ENCODE measurements at places on chromosomes 3 and 15.

DNA sequence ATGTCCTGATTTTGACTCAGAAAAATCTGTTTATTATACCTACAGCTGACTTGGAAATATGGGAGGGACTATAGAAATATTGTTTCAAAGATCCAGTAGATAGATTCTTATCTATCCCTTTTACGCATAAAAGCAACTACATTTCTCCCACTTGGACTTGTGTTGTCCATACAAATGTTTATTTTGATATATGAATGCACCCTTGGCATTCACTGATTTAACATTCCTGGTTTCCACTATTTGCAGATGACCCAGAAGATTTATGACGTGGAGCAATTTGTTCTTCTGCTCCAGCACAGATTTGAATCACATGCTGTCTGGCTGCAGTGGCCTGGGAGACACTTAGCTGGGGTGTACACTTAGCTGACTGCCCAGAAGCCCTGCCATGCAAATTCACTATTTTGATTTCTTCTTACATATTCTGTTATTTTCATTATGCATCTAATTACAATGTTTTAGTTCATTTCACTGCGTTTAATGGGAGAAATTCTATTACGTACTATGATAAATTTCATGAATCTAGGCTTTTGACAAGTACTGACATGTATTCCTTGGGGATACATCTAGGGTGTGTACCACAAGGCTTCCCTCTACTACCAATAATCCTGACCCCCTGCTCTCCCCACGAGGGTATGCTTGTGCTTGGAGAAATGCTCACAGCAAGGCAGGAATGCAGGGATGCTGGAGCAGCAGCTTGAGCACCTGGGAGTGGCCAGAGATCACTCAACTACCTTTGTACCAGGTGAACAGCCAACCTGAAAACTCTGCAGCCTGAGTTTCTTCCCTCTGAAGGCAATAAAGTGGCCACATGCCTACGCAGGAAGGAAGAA is 223.6 kb upstream of the TBL1XR1 start:
- no peak for DNase-seq

DNA sequence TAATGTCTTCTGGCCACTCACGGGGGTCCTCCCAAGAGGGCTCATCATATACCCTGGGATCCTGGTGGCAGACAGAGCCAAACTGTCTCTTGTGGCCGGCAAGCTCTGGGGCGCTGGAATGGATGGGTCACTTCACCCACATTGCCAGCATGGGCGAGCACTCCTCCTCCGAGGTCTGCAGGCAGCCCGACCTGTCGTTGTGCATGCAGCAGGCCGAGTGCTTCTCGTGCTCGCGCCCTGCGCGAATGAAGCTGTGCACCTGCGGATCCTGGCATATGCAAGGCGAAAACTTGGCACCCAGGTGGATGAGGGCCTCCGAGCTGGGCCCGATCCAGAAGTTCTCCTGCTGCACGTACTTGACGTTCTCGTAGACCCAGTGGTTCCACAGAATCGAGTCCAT is 33.6 kb upstream of the GRIP2 start:
- no peak for DNase-seq

- no peak for DNase-seq
These were observed 36.2 kb downstream of the HOMER2 start for GRCh38 chr15:82916161-82916952.

- DNase-seq, result no peak
These were observed 851.9 kb upstream of the ALCAM start for GRCh38 chr3:104514776-104515175.

DNA sequence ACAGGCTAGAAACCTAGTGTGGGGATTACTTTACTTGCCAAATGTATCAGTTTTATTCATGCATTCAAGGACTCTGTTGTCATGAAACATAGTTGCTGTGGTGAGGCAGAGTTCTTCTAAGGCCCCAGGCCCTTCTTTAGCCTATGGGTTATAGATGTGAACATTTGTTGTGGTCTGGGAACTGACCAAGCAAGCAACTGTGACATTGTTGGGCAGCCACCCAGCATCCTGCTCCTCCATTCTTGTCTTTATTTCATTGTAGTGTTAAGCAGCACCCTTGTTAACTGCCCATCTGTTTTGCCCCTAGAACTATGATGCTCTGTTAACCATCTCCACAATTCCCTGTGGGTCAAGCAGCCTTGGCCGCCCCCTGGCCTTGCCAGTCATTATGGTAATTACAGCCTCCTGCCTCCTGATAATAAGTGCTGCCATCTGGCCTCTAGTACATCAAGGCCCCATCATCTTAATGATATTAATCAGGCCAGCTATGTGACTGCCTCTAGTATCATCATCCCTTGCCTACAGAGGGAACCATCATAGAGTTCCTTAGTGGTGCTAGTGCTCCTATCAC is 12.2 kb upstream of the IFT57 start:
- DNase-seq, result no peak

DNA sequence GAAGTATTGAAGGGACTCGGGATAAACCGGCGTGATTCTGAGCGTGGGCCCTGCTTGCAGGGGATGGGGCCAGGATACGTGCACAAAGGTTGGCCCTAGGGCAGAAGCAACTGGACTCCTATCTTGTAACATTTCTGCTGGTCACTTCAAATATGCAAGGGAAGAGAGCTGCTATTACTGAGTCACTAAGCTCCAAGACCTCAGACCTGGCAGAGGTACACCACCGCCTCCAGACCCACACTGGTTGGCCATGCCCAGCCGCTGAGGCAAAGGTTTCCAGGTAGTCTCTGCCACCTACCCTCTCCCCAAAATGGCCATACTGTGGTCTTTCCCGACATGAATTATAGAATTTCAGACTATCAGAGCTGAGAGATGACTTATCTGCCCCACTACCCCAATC is 13.4 kb upstream of the STRA6 start:
- DNase-seq, result no peak

- peak; percentile 40 for DNase-seq
These were observed 1.5 kb downstream of the TPRA1 start for GRCh38 chr3:127588806-127589577.

- DNase-seq, result no peak
These were observed 106.3 kb downstream of the SMAD6 start for GRCh38 chr15:66808181-66808824.

DNA sequence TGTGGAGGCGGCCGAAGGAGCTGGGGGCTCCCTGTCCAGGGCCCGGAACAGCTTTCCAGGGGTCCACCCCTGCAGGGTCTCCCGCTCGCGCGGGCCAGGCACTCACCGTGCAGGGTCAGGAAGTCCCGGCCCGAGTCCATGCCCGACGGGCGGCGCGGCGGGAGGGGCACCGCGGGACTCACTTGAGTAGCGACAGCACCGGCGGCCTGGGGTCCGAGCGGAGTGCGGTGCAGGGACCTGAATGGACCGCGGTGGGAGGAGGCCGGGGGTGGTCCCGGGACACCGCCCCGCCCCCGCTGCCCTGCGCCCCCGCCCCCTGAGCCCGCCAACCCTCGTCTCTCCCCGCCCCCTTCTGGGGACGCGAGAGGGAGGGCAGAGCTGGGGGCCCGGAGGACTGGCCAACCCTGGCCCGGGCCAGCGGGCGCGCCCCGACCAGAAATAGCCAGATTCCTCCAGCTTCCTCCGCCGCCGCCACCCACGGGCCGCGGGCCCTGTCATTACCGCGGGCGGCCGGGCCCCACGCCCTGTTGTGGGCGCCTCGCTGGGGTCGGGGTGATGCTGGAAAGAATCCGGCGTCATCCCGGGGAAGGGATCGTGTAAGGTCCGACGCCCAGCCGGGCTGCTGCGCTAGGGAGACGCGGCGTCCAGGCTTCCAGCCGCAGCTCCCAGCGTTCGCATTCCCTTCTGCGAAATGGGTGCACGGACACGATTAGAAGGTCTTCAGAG is at the start of gene PLCD1:
Gene PLCD1, minus strand, starts transcription at position 243 of the 726 bp plus-strand sequence. Its CDS starts 103 bp downstream, at position 140.
- peak; percentile 56 for DNase-seq

DNA sequence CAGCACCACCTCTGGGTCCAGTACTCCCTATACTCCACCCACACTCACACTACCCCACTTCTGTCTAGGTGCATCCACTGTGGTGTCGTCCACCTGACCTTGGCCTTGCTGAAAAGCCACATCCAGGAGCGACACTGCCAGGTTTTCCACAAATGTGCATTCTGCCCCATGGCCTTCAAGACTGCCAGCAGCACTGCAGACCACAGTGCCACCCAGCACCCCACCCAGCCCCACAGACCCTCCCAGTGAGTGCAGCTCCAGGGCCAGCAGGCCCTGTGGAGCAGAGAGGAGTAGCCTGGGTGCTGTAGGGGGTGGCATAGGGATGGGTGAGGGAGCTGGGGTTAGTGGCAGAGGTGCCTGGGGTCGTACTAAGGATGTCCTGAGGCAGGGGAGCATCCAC is 19.4 kb upstream of the ALPK3 start:
- DNase-seq, result no peak

DNA sequence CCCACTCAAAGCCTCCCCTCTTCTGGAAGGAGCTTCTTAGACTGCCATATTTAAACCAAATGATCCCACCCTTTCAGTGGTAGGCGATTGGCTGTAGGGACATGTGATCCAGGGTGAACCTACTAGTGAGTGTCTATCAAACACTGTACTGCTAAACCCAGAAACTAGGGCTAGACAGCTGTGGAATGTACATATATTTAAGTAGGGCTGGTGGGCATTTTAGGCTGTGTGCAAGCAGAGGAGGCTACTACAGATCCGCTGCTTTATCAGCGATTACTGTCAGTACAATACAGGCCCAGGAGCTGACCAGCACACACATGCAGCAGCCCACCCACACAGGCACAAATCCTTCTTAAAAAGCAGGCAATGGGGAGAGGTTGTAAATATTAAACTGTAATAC is 15.4 kb upstream of the LARP6 start:
- no peak for DNase-seq

DNA sequence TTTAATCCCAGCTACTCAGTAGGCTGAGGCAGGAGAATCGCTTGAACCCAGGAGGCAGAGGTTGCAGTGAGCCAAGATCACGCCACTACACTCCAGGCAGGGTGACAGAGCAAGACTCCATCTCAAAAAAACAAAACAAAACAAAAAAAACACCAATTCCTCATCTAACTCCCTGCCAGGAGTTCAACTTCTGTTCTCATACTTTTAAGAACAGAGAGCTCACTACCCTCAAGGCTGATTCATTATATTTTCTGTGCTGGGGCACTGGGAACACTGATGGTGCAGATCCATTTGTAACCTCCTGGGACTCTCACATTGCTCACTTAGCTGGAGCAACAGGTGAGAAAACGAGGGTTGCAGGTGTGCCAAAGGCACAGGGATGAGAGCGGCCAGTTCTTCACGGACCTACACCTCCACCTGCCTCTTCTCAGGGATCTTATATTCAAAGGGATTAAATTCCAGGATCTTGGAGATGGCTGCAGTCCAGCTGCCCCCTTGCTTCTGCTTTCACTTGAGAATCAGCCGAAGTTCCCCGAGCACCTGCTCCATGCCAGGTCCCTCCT is 12.3 kb upstream of the CSK start:
- DNase-seq, result no peak

GRCh38 chr15:87817553-87817952 is 439.0 kb downstream of the NTRK3 start:
- no peak for DNase-seq

GRCh38 chr15:88465633-88466224 is 1.5 kb downstream of the MRPL46 start:
- DNase-seq, result no peak

GRCh38 chr3:46913644-46914043 is 36.1 kb downstream of the PTH1R start:
- DNase-seq, result no peak

- no peak for DNase-seq
These were observed 175.9 kb downstream of the CNTN4 start for GRCh38 chr3:2274526-2274925.

DNA sequence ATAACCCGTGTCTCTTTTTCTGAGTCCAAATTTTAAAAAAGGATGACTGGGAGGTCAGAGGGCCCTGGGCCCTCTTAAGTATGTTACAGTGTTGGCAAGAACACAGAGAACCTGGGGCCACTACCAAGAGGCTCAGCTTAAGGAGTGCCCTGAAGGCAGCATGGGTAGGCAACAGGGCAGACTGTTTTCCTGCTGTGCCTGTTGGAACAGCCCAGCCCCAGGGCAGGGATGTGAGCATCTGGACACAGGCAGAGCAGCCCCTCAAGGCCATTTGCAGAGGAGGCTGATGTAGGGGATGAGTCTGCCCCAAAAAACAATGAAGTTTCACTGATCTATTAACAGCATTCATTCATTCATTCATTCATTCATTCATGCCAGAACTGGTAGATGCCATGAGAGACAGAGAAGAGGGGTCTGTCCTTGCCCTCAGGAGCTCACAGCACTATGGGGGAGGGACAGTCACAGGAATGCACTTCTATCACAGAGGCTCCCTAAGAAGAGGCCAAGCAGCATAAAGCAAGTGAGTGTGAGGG is 2.2 kb upstream of the LTF start:
- DNase-seq, result no peak

DNA sequence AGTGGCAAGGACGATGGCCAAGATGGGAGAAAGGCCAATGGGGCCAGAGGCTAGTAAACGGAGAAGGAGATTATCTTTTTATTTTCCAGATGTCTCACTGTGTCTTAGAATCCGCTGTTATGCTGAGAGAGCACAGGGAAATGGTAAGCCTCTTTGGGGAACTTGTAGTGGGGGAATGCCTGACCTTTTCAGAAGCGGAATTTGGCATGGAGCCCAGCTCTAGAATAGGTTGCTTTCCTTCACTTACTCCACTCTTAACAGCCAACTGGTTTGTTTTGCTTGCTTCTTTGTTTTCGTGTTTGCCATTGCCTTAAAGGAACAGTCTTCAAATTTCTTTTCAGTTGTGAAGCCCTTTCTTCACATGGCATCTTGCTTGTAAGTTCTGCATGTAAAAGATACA is 316.2 kb upstream of the THRB start:
- no peak for DNase-seq

DNA sequence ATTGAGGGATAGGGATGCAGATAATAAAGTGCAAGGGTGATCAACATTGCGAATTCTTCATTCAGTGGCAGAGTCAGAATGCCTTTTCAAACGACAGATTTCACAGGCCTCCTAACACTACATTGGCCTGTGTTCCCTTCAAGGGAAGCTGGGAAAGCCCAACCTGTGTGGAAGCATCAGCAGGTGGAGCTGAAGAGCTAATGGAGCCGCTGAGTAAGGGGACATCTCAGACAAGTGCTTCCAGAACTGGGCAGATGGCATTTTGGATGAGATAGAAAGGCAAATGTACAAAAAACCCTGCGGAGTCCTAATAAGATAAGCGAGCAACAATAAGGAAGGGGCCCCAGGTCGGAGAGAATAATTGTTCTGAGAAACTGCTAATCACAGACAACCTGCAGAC is 8.5 kb upstream of the SLC24A5 start:
- peak; percentile 8 for DNase-seq

- no peak for DNase-seq
These were observed 92.8 kb downstream of the DNAH12 start for GRCh38 chr3:57451150-57451846.

- no peak for DNase-seq
These were observed 17.6 kb upstream of the SIN3A start for GRCh38 chr15:75468913-75469598.
